ENCODE measurements at places on chromosomes 4 and X.
A peak's percentile ranks its signal among the peaks of the same experiment; 100 is the strongest.

DNA sequence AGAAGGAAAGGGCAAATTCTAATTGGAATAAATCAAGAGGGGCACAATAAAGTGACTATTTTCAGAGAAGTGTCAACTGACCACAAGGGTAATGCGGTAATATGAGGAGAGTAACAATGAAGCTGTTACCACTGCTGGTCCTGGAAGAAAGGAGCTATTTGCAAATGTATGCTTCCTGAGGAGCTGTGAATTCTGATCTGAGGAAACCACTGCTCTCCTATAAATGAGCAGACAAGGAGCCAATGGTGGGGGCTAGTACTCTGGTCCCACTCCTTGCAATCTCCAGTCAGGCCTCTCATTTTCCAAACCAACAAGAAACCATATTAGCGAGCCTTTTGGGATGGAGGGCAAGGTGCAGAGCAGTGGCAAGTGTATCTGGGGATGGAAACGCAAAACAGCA lies 770.2 kb downstream of the FSTL5 start:
- no peak for DNase-seq

DNA sequence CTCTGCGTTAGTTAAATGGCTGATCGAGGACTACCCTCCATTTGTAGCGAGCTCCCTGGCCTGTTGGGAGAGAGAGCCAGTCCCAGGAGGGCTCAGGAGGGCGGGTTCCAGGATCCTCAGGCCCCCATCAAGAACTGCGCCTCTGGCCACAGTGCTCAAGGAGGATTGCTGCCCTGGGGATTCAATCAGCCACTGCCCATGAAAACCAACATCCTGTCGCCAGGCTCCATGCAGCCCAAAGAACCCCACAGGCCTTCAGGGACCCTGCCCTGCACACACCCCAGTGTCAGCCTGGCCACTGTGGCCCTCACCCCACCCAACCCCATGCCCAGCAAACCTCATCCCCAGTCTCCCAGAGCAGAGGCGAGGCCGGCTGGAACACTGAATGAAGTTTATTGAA lies 4.3 kb downstream of the PNMA6F start:
- DNase-seq: no peak

- DNase-seq: no peak
Observed at GRCh38 chrX:69024161-69024736, 141.0 kb downstream of the PJA1 start.

GRCh38 chr4:122537388-122538135 lies 81.0 kb upstream of the IL2 start:
- no peak for DNase-seq

DNA sequence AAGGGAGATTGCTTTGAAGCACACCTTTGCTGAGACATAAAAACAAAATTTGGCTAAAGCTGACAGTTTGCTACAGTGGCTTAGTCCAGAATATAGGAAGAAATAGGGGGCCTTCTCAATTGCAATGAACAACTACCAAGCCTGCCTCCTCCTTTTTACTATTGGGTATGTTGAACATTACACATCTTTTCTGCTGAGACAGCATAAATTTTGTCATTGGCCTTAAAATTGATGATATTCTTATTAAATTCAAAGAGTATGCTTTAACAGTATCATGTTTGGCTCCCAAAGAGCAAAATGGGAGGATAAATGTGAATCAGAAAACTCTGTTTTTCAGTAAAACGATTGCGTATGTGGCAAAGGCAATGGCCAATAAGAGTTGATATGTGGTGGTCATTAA lies 721.9 kb upstream of the IGFBP7 start:
- DNase-seq: no peak

DNA sequence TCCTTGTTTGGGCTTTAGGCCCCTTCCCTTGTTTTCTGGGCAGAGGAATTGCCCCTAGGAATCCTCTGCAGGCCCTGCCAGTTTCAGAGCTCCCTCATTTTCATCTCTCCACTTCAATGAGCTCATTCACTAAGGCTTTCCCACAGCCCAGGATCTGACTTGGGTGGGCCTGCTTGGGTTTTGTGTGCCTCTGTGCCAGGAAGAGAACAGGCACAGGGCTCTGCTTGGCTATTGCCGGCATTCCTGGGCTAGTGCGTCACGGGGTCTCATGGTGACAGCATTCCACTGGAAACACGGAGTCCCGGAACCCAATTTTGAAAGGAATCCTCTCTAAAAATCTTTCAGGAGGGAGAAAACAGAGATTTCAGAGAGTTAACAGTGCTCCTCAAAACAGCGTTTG lies 150.5 kb downstream of the VCX3A start:
- no peak for DNase-seq

DNA sequence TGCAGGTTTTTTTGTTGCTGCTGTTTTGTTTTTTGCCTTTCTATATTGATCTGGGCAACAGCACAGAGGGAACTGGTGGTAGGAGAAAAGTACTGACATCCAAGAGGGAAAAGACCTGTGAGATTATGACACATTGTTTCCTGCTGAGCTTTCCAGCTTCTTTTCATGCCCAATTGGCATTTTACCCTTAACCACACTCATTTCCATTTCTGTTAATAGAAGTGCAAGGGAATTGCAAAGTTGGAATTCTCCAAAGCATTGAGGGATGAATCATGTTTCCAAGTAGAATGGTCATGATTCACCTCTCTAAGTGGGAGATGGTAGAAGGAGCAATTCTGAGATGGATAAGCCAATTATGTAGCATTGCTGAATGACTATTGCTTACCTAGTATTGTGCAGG lies 161.5 kb downstream of the PPARGC1A start:
- no peak for DNase-seq

DNA sequence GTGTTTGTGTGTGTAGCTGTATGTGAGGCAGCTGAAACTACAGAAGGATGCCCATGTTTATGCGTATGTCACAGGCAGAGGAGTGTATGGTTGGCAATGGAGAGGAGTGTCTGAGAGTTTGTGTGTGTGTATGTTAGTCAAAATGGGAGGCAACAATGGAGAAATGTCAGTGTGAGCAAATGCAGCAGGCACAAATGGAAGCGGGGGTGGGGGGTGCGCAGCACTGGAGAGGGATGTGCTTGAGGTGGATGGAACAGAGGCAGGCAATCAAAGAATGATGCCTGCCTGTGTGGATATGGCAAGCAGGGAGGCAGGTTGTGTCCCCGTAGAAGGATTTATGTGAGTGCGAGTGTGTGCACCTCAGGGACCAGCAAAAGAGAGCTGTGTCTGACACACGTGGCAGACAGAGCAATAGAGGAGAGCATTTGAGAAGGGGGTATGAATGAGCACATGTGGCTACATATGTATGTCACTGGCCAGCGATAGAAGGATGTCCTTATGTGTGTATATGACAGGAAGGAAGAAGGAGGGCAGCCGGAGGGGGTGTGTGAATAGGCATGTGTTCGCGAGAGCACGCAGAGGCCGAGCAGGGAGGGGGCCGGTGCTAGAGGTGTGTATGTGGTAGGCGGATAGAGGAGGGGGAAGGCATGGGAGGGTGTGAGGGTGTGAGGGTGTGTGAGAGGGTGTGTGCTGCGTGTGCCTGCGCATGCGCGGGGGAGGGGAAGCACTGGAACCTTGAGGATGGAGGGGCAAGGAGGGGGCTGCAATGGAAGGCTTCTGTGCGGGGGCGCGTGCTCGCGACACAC lies 1.1 kb downstream of the PJA1 start:
- peak; percentile 62 for DNase-seq

GRCh38 chr4:114986133-114986532 lies 127.3 kb downstream of the NDST4 start:
- DNase-seq: no peak

DNA sequence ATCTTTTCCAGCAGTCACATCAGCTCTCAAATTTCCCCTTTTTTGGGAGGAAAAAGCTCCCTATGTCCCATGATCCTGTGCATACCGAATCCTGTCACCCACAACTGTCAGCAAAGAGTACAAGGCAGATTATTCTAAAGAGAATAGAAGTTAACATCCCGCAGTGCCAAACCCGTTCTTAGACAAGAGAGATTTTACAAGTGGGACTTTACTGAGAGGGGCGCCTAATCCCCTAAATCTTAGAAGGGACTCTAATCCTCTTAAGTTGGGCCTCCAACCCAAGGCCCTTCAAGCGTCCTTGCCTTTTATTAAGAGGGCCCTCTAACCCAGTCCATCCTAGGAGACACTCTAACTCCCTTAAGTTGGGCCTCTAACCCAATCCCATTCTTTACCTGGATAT lies 193.9 kb downstream of the CPXCR1 start:
- no peak for DNase-seq

GRCh38 chrX:120426599-120426998 lies 42.5 kb downstream of the LAMP2 start:
- no peak for DNase-seq

DNA sequence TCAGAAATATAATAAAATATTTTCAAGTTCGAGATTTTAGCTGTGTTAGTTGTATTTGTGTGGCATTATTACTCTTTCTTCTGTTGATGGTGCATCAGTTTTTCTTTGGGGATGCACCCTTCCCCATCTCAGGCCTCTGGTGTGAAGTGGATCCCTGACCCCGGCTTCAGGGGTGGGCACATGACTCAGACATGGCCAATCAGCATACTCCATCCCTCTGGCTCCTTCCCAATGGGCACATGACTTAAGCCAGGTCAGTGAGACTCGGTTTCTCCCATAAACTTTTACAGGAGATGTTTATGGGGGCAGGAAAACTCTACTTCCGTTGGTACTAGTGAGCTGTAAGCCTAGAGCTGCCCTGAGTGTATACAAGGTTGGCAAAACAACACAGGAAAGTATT lies 3.0 kb upstream of the KIT start:
- no peak for DNase-seq

GRCh38 chr4:76709772-76710090 lies 188.2 kb downstream of the SOWAHB start:
- DNase-seq: no peak

DNA sequence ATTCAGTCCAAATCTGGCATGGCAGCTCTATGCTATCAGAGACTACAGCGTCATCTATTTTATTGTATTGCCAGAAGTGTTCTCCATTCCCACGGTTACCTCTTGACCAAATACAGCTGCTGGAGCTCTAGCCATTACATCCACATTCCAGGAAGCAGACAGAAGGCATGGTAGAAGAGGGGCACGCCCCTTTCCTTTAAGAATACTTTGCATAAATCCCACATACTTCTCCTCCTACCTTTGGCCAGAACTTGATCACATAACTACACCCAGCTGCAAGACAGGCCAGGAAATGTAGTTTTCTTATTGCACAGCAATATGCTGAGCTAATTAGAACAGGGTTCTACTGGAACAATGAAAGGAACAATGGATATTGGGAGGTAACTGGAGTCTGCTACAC lies 14.9 kb downstream of the SLC9A7 start:
- DNase-seq: no peak

GRCh38 chr4:17957688-17958087 lies 63.9 kb downstream of the LCORL start:
- DNase-seq: no peak

GRCh38 chrX:153984351-153985178 lies 12.0 kb downstream of the TMEM187 start:
- DNase-seq: peak; percentile 44

GRCh38 chr4:147361726-147362125 lies 119.2 kb upstream of the EDNRA start:
- no peak for DNase-seq

DNA sequence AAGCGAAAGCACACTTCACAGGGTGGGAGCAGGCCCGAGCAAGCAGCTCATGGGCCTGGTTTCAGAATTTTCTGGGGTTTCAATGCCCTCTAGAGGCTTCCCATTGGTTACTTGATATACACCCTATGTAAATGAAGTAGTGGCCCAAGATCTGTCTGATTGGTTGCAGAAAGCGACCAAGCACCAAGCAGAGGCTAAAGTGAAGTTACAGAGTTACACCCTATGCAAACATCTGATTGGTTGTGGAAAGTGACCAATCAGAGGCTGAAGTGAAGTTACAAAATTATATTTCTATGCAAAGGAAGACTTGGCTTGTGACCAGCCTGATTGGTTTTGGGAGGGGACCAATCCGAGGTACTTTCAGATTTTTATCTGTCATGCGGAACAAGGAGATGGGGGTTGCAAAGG lies 8.2 kb downstream of the FHIP1A start:
- no peak for DNase-seq

DNA sequence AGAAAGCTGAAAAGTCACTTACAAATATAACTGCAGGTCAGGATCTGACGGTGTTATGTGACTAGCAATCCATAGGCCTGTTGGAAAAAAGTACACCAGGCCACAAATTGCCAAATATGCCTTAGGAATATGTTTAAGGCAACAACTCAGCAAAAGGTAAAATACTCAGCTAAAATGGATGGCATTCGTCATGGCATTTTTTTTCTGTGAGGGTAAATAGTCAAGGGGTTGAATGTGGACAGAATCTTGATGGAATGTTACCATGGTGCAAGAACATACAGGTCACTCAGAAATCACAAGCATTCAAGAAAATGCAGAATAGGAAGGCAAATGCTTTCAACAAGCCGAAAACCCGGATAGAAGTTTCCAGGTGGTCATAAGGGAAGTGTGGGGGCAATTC lies 121.7 kb upstream of the MBNL3 start:
- no peak for DNase-seq

GRCh38 chr4:4269331-4269731 lies 20.6 kb downstream of the LYAR start:
- DNase-seq: peak; percentile 69

- DNase-seq: no peak
Observed at GRCh38 chr4:94508806-94509205, 57.1 kb downstream of the PDLIM5 start.

DNA sequence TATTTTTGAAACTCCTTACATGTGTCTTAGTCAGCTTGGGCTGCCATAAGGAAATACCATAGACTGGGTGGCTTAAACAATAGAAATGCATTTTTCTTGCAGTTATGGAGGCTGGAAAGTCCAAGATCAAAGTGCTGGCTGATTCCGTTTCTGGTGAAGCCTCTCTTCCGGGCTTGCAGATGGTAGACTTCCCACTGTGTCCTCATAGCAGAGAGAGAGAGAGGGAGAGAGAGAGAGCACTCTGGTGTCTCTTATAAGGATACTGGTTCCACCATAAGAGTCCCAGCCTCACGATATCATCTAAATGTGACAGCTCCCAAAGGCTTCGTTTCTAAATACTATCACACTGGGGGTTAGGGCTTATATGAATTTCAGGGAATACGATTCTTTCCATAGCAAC lies 39.7 kb downstream of the ENPEP start:
- DNase-seq: no peak

GRCh38 chr4:121280425-121280824 lies 100.4 kb downstream of the QRFPR start:
- DNase-seq: no peak

- DNase-seq: peak; percentile 47
Observed at GRCh38 chrX:132488180-132488705, 595 bp downstream of the MBNL3 start.

GRCh38 chrX:108091878-108092291 lies 307 bp downstream of the ATG4A start:
- DNase-seq: no peak

- no peak for DNase-seq
Observed at GRCh38 chrX:130594453-130594916, 192.7 kb downstream of the RBMX2 start.

DNA sequence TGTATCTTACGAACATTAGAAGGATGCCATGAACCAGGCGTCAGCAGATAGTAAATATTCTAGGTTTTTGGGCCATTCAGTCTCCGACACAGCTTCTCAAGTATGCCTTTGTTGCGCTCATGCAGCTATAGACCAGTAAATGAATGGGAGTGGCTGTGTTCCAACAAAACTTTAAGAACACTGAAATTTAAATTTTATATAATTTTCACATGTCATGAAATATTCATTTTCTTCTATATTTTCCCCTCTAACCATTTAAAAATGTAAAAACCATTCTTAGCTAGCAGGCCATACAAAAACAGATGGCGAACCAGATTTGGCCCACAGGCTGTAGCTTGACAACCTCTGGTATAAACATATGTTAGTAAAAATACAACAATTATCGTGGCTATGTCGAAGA lies 151.8 kb upstream of the KIT start:
- no peak for DNase-seq

- no peak for DNase-seq
Observed at GRCh38 chr4:44740201-44740600, 13.8 kb upstream of the GNPDA2 start.

All from CD4-positive, alpha-beta T cell treated with Interleukin-2 at 100 ng/mL for 4 hours (primary cell).